HepG2 (cell line): ENCODE measurements at places on chromosomes 1 and 21. TPM values are rescaled to one million over a fixed set of nuclear protein-coding genes. Genes with fewer than 3 reads are reported as not detected.
A peak's percentile ranks its signal among the peaks of the same experiment; 100 is the strongest.

- H3K27me3 ChIP-seq, result no peaks in the 10 kb centered on the region
- no peak overlapping the region for H3K4me3 ChIP-seq
- peaks cover 32% of the 10 kb centered on the region for H3K4me1 ChIP-seq
- H3K27ac ChIP-seq, result no peak overlapping the region
- no peak for DNase-seq
- no peaks in the 10 kb centered on the region for H3K36me3 ChIP-seq
Observed at GRCh38 chr1:93778457-93778856, 96.8 kb upstream of the BCAR3 start.

DNA sequence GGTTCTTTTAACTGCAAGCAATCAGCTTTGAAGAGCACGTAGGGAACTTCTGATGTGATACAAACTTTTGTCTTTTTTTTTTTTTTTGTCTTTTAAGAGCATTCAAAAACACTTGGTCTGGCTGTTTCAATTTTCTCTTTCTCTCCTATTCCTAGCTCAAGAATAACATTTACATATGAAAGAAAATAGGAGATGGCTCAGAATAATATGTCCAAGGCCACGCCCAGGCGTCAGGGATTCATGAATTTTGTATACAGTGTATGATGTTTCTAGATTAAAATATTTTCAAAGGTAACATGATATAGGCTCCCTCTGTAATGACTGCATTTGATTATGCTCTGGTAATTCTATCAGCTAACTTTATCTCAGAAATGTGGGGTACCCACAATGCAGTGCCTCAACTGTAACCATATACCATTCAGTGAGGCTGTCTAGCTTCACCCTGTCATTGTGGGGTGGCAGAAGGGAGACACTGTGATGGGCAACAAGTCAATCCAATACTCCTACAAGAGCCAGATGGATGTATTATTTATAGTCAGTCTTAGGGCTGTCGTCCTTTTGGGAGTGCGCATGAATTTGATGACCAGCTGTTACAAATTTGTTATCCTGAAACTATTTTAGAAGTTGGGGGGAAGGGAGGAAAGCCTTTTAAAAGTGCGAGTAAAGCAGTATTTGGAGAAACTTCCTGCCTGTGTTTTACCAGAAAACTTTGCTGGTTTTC is 1.5 kb upstream of the AKNAD1 start:
- no peaks in the 10 kb centered on the region for H3K4me1 ChIP-seq
- H3K27me3 ChIP-seq, result no peaks in the 10 kb centered on the region; the same call in 1 of the 2 replicates
- no peaks in the 10 kb centered on the region for H3K36me3 ChIP-seq
- no peak overlapping the region for H3K4me3 ChIP-seq

DNA sequence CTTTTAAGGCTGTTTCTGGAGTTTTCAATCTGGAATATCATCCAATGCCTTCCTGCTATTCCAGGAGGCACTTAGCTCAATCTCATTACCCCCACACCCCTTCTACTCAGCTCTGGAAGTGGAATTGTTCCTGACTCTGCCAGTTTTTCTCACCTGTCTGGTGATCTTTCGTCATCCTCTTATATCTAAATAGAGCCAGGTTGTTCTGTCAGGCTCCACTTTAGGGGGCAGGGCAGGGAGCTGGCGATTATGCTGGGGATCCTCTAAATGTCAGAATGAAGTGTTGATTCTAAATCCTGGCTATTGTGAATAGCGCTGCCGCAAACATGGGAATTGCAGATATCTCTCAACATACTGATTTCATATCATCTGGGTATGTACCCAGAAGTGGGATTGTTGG is 63.6 kb upstream of the ETV3 start:
- DNase-seq, result no peak
- no peak overlapping the region for H3K27ac ChIP-seq
- H3K27me3 ChIP-seq, result no peaks in the 10 kb centered on the region
- peaks cover 48% of the 10 kb centered on the region for H3K4me1 ChIP-seq

GRCh38 chr1:228084325-228084724 is 1.8 kb downstream of the ARF1 start:
- H3K4me3 ChIP-seq, result peak overlapping the region; percentile 82
- peaks cover 28% of the 10 kb centered on the region for H3K36me3 ChIP-seq
- no peak for DNase-seq

DNA sequence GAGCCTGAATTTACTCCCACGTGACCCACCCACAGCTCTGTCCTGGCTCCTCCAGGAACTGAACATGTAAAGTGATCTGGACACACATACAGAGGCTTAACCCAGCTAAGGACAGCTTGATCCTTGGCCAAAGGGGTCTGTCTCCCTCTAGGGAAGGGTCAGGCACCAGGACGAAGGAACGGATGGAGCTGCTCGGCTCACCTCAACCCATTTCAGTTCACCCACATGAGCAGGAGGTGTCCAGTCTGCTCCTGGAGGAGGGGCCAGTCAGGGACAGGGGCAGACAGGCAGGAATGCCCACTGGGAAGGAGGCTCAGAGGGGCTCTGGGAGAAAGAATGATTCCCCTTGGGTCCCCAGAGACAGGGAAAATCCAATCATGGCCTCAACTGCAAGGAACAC is 567.2 kb downstream of the PTPRU start:
- H3K36me3 ChIP-seq, result no peaks in the 10 kb centered on the region
- no peaks in the 10 kb centered on the region for H3K4me1 ChIP-seq
- DNase-seq, result no peak
- no peak overlapping the region for H3K4me3 ChIP-seq
- H3K27me3 ChIP-seq, result peaks cover 28% of the 10 kb centered on the region; the same call in 2 of the 3 replicates

GRCh38 chr1:54273795-54274163 is 73.8 kb downstream of the MRPL37 start:
- no peak for DNase-seq
- H3K4me3 ChIP-seq, result no peak overlapping the region
- H3K27ac ChIP-seq, result no peak overlapping the region
- H3K4me1 ChIP-seq, result peaks cover 35% of the 10 kb centered on the region

DNA sequence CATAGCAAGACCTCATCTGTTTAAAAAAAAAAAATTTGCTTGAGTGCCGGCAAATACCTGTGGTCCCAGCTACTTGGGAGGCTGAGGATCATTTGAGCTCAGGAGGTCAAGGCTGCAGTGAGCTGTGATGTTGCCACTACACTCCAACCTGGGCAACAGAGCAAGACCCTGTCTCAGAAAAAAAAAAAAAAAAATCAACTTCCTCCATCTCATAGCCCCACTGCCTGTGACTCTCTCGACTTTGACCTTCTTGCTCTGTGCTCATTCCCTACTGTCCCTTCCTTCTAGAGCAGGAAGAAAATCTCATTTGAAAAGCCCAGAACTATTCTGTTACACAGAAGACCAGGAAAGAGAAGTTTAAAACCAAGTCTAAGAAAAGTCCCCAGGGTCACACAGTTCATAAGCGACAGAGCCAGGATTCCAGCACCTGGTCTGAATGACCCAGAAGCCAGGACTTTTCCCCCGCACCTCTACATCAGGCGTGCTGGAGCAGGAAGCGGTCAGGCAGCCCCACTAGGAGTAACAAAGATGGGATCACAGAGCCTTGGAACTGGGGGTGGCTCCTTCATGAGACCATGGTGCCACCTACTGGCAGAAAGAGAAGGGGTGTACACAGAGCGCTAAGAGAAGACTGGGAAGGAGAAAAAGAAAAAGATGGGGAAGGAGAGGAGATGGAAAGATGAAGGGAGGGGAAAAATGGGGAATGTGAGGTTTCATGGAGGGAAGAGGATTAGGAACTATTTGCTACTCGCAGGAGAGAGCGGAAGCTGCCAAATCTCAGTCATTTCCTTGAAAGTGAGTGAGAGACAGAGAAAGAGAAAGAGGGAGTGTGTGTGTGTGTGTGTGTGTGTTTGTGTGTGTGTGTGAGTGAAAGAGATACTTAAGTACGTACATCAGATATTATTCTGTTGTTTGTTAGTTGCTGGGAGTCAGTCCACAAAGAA is 3.1 kb upstream of the P3R3URF start:
- 0 out of 3 replicates have a peak, but pooled peaks cover 3% of the 10 kb centered on the region for H3K27me3 ChIP-seq
- no peaks in the 10 kb centered on the region for H3K36me3 ChIP-seq
- H3K4me3 ChIP-seq, result no peak overlapping the region

DNA sequence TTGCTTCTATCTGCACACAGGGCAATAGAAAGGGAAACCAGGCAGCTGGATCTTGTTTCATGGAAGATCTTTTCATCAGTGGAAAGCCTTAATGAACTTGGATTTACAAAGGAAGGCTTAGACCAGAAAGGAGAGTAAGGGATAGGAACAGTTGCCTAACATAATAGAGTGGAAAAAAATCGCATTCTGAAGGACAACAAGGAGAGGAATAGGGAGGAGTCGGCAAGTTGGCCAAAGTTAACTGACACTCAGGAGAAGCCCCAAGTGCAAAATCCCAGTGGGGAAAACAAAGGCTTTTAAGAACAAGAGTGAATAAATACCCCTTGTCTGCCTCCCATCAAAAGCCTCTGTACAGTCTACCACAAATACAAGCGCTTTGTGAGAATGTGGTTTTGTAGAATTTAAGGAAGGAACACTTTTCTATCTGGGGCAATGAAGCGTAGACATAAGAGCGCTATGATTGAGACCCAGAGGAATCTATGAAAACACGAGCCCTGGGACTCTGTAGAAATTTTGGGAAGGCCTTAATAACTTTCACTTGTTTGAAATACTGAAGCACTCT is 74.1 kb downstream of the ZNF648 start:
- no peaks in the 10 kb centered on the region for H3K36me3 ChIP-seq
- no peak overlapping the region for H3K4me3 ChIP-seq
- peaks cover 14% of the 10 kb centered on the region; the same call in 2 of the 3 replicates for H3K27me3 ChIP-seq
- no peak for DNase-seq
- no peak overlapping the region for H3K27ac ChIP-seq

DNA sequence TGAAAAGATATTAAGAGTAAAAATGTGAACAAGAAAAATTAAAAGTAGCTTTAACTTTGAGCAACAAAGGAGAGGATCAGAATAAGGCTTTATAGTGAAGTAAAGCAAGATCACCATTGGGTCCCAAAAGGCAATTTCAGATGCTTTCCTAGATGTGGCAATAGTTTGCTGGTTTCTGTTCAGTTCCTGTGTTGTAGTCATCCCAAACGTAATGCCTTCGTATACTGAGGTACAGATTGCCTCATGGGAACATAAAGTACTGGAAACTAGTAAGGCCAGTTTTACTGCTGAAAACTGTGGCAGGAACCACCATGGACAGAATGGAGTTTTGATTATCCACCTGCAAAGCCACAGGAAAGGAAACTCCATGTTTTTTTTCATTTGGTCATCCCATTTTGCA is 283.5 kb upstream of the SGIP1 start:
- no peaks in the 10 kb centered on the region for H3K4me1 ChIP-seq
- H3K4me3 ChIP-seq, result no peak overlapping the region
- no peak for DNase-seq
- no peaks in the 10 kb centered on the region; the same call in 1 of the 2 replicates for H3K27me3 ChIP-seq
- H3K36me3 ChIP-seq, result no peaks in the 10 kb centered on the region

GREM2 gene
- total RNA-seq, result not detected in 2 replicates

- H3K27ac ChIP-seq, result no peak overlapping the region
- H3K27me3 ChIP-seq, result no peaks in the 10 kb centered on the region
- H3K4me1 ChIP-seq, result peaks cover 22% of the 10 kb centered on the region
- DNase-seq, result no peak
Observed at GRCh38 chr1:224872832-224873433, 56.5 kb upstream of the DNAH14 start.

MFAP2 gene
- total RNA-seq, result 0.21 and 1.1 TPM in 2 replicates
